ENCODE measurements at places on chromosomes 12 and 14.

DNA sequence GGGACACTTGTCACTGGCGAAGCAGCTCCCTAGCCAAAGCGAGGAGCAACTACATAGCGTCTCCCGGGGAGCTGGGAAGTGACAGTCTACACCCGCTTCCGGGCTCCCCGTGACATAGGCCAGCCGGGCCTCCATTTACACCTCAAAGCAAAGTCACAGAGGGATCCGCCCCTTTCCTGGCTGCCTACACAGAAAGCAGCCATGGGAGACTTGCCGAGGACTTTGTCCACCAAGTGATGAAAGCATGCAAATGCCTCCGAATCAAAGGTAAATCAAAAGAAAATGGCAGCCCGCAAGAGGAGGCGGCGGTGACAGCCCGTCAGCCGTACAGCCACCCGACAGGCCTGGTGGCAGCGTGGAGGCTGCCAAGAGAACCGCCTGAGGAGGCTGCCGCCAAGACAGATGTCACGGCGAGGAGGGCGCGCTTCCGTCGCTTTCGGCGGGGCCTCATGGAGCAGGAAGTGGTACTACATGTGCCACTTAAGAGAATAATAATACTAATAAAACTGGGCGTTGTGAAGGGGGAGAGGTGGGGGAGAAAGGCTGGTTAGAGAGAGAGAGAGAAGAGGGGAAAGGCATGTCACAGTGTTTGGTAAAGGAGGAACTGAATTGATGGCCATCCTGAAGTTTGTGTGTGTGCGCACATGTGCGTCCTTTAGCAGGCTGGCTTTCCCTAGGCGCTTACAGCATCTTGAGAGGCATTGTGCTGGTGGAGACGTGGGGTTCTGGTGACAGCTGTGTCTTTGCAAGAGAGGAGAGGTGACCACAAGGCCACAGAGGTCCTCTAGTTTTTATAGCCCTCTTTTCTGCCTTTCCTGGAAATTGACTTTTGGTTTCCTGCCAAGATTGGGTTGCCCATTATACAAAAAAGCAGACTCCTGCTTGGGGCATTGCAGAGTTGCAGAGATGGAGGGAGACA, 661.7 kb downstream of the VRK1 start:
- DNase-seq, result peak; percentile 69

DNA sequence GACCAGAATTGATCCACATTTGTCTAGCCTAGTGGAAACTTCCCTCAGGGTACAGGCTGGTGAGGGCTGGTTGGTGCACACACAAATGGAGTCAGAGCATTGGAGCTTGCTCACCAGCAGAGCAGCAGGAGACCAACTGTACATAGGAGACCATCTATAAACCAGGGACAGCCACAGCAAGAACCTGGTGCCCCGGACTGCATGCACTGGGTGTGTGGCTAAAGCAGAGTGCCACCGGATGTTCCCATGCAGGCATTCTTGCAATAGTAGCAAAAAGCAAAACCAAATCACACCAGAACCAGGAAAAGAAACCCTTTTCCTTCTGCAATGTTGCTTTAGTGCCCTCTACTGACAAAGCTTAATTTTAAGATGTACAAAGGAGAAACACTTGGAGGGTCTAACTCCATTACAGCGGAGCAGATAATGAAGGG, 136.4 kb downstream of the MDGA2 start:
- no peak for DNase-seq

- no peak for DNase-seq
Observed at GRCh38 chr12:88518863-88519403, 61.3 kb downstream of the KITLG start.

DNA sequence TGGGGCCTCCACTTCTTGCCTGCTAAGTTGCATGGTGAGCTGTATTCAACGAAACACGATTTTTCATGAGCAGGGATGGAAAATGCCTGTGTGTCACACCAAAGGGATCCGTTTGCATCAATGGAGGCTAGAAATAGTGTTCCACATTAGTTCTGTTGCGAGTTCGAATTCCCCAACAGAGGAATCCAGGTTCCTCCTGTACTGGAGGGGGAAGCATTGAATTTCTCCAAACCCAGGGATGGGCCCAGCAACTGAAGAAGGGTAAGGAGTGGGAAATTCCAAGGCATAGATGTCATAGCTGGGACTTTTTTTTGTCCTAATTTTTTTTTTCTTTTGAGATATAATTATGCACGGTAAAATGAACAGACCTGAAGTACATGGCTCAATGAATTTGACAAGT, 336.2 kb downstream of the DPF3 start:
- DNase-seq, result no peak

DNA sequence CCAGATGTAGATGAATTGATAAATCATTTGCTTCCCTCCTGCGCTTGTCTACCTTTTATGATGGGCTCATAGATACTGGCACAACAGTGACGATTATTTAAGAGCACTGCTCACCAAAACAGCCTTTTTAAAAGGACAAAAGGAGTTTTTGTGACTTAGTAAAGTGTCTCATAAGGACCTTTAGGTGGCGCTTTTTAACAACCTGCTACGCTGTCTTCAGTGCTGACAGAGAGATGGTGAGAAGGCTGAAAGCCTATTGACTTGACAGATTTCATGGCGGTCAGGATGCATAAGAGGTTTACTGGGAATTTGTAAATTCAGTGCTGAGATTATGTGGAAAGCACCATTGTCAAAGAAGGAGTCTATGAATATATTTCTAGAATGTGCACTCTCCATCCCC, 87.6 kb downstream of the SLC15A5 start:
- DNase-seq, result no peak

DNA sequence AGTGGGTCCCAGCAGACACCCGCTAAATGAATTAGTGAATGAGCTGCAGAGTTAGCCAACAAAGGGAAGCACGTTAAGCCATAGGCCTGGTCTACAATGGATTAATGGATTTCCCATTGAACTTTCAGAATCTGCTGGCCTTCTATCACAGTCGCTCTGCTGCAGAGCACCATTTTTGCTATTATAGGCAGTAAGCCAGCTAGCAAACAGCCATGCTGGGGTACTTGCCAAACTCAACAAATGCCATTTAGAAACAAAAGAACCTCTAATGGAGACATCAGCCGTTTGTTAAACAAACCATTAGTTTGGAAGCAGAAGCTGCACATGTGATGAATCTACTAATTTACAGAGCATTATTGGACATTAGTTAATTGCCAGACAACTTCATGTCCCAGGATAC, 181.1 kb upstream of the STXBP6 start:
- DNase-seq, result no peak

Data from stimulated activated CD8-positive, alpha-beta memory T cell treated with anti-CD3 and anti-CD28 coated beads, Interleukin-15, amount 100 ng/mL, for 4 hours (primary cell).